ENCODE measurements at places on chromosomes 5 and 9.
A peak's percentile ranks its signal among the peaks of the same experiment; 100 is the strongest.

- no peak for DNase-seq
These were observed 249.2 kb upstream of the EFNA5 start for GRCh38 chr5:107919969-107920368.

- peak; percentile 16 for DNase-seq
These were observed 179.0 kb downstream of the MAN2A1 start for GRCh38 chr5:109868737-109869136.

DNA sequence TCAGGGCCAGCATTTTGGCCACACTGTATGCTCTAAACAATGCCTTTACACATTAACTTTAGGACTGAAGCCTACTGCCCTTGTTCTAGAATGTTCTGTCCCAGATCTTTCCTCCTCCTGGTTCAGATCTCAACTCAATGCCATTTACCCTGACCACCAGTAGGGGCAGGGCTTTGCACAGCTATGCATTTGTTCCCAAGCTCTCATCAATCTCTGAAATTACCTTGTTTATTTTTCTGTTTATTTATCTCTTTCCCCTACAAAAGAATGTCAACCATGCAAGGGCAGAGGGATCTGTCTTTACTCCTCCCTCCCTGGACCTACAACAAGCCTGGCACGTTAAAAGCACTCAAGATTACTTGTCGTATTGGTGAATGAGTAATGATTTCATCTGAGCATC is 612.9 kb downstream of the BNC2 start:
- no peak for DNase-seq

DNA sequence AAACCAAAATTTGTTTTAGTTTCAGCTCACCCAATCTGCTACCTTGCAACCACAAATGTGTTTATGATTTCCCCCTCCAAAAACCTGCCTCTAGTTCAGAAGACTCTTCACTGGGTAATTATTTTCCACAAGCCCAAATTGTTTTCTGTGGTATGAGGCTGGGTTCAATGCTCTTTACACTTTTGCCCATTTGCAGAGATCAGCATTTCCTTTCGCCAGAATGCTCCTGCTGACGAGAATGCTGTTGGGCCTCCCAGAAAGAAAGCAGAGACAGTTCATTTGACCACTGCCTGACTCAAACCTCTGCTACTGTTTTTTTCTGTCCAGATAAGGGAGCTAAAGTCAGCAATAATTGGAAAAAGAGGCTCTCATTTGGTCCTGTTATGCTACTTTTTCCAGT is 427.3 kb downstream of the PDE4D start:
- no peak for DNase-seq

- DNase-seq = no peak
These were observed 4.3 kb upstream of the LNPEP start for GRCh38 chr5:96931605-96932004.

DNA sequence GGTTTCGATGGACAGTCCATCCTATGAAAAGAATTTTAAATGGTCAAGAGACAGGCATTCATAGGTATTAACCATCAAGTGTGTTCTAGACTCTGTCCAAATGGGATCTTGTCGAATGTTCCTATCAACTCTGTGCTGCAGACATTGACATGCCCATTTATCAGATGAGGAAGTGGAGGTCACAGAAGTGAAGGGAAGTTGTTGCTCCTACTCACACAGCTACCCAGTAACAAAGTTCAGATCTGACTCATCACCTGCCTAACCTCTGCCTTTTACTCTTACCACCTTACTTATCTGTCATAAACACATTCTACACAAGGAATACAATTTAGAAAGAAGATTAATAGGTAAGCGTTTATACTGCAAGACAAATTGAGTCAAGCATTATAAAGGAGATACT is 426.2 kb upstream of the BRINP1 start:
- DNase-seq = no peak

- DNase-seq = no peak
These were observed 52.3 kb upstream of the RPL26L1 start for GRCh38 chr5:172906888-172907287.

- DNase-seq = peak; percentile 30
These were observed 251.6 kb upstream of the PTGER4 start for GRCh38 chr5:40428126-40428525.

GRCh38 chr9:76395381-76395780 is 1.2 kb upstream of the RFK start:
- DNase-seq = no peak

GRCh38 chr9:130308081-130308571 is 42.6 kb downstream of the HMCN2 start:
- no peak for DNase-seq

GRCh38 chr5:83377131-83377865 is 94.2 kb upstream of the VCAN start:
- DNase-seq = no peak

GRCh38 chr5:72156946-72157624 is 49.8 kb downstream of the MAP1B start:
- no peak for DNase-seq

DNA sequence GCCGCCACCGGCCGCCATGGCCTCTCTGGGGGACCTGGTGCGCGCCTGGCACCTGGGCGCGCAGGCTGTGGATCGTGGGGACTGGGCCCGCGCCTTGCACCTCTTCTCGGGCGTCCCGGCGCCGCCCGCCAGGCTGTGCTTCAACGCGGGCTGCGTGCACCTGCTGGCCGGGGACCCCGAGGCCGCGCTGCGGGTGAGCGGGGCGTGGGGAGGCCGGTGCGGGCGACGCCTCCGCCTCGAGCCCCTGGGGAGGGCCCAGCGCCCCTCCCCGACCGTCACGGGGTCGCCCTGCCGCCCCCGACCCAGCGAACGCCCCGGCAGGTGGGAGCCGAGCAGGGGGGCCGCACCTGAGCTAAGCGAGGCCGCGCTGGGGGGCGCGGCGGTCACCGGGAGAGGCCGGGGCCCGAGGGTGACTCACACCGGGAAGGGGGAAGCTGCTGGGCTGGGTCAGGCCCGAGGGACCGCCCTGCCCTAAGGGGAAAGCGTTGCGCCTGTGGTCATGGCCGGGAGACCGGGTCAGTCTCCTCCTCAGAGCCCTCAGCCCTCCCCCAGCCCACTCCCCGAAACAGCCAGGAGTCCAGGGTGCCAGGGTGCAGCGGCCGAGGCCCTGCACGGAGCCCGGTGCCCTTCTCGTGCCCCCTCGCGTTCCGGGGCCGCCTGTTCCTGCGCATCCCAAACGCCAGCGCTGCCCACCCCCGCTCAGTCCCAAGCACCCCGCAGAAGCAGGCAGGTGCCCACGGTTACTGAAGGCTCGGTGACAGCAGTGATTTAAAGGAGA is 510 bp downstream of the NOXA1 start:
- peak; percentile 15 for DNase-seq

DNA sequence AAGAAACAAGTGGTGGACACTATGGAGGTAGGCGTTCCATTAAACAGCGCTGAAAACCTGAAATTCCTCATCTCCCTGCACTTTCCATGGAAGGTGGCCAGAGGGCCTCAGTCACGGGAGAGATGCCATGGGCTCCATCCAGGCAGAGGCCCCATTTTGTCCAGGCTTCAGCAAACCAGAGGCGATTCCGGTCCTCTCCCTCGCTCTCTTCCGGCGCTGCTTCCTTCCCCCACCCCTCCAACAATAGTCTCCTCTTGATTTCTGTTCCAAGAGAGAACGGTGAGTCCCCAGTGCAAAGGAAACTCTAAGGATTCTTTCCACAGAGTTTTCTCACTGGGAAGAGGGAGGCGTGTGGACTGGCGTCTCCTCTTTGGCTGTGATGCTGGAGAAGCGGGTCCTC is 7.5 kb downstream of the ZNF366 start:
- DNase-seq = no peak

DNA sequence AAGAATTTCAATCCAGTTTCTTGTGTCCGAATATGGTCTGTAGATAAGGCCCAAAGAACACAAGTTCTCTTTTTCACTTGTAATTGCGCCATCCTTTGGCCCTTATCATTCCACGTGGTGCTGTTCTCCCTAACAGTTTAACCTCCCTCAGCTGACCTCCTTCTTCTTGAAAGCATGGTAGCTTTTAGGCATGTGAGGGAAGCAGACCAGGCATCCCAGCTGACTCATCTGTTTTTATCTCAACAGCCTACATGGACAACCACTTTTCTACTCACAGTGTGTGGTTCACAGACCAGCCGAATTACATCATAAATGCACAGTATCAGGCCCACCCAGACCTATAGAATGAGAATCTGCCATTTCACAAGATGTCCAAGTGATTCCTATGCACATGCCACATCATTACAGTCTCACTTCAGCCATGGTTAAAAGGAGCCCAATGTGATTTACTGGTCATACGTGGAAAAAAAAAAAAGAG is 26.9 kb upstream of the PLIN2 start:
- no peak for DNase-seq

DNA sequence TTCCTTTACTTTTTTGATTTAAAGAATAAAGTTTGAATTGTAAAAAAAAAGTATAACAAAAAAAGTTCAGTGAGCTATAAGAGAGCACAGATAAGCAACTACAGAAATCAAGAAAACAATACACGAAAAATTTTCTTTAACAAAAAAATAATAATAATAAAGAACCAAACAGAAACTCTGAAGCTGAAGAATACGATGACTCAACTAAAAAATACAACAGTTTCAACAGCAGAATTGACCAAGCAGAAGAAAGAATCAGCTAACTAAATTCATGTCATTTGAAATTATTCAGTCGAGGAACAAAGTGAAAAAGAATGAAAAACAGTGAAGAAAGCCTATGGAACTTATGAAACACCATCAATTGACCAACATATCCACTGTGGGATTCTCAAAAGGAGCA is 177.7 kb downstream of the NDUFS4 start:
- no peak for DNase-seq

- no peak for DNase-seq
These were observed 88.8 kb upstream of the PAM start for GRCh38 chr5:102666164-102666946.

- DNase-seq = no peak
These were observed 222.0 kb downstream of the EDIL3 start for GRCh38 chr5:84162695-84163094.

DNA sequence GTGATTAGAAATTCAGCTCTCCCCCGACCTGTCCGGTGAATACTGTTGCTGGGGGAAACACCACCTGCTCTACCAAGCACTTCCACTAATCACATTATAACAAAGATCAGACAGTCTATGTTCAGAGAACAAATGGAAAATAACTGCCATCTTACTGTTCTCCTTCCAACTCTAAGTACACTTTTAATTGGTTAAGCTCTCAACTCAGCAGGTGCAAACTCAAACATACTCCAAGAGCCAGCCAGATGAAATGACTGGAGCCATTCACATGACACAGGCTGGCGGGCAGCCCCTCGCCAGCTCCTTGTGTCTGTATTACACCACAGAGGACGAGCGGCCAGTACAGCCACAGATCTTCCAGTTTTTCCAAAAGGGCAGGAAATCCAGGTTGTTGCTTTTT is 16.1 kb downstream of the LIFR start:
- no peak for DNase-seq

GRCh38 chr9:75429531-75430475 is 341.5 kb downstream of the OSTF1 start:
- no peak for DNase-seq

DNA sequence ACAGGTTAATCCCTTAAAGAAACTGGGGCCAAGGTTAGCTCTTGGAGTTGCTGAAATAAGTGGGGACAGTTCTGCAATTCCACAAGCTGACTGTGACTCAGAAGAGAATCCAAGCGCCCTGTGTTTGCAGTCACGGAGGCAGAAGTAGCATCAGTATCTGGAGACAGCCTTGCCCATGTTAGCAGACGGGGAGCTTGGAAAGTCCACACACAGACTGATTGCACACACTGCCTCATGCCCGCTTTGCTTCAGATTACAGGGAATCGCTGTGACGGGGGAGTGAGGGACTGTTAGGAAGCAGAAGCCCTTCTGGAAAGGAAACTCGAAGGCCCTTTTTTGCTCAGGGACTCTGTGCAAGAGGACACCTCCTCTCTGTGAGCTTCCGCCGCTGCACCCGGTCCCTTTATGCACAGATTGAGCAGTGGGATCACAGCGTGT is 30.9 kb upstream of the PPP1R26 start:
- DNase-seq = no peak

- no peak for DNase-seq
These were observed 829 bp downstream of the ANXA1 start for GRCh38 chr9:73152543-73152844.

DNA sequence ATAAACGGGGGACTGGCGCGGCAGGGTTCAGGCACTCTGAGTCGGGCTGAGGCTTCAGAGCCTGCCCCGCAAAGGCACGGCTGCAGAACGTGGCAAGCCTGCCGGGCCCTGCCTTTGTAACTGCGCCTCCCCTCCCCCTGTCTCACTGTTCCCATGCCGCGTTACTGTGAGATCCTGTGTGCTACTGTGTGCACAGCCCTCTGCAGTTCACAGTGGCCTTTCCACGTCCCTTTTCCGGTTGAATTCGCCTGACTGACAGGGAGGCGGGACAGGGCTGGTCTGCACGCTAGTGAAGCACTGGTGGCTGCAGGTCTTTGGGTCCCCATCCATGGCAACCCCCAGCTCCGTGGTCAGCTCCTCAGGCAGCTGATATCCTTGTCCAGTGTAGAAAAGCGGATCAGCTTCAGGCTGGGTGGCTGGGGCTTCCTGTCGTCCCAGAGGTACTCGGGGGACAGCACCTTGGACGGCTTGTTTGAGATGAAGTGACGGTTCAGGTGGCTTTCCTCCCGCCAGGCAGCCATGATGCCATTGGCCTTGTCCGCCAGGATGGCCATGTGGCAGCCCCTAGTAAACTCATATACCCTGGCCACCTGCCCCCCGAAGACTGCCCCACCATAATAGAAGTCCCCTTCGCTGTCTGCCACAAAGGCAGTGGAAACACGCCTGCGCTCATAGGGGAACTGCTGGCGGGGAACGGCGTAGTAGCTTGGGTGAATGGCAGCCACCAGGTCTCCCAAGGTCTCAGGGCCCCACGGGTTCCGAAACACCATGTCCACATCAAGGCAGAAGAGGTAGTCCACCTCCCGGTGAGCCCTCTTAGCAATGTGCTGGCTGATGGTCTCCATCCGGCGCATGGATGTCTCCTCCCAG is 10.3 kb downstream of the GBGT1 start:
- DNase-seq = no peak

- DNase-seq = no peak
These were observed 25.6 kb upstream of the POU4F3 start for GRCh38 chr5:146313027-146313426.

GRCh38 chr9:125346080-125346732 is 84.6 kb downstream of the GAPVD1 start:
- no peak for DNase-seq

DNA sequence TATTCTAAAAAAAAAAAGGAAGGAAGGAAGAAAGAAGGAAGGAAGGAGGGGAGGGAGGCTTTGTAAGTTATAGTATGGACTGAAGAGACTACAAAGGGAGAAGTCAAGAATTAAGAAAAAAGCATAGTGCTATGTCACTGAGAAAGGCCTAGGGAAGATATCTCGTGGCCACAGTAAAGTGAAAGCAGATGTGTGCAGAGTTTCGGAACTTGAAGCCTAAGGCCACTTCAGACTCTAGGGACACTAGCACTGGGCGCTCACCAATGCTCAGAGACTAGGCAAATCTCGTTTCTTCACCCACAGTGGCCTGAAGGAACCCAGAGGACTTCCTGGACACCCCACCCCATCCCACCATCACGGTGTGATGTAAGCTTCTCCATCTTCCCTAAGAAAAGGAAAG is 181.4 kb upstream of the TRPM3 start:
- no peak for DNase-seq

- peak; percentile 30 for DNase-seq
These were observed 57.0 kb downstream of the C9orf153 start for GRCh38 chr9:86202338-86202882.
